ENCODE measurements at places on chromosomes 12 and 14.

DNA sequence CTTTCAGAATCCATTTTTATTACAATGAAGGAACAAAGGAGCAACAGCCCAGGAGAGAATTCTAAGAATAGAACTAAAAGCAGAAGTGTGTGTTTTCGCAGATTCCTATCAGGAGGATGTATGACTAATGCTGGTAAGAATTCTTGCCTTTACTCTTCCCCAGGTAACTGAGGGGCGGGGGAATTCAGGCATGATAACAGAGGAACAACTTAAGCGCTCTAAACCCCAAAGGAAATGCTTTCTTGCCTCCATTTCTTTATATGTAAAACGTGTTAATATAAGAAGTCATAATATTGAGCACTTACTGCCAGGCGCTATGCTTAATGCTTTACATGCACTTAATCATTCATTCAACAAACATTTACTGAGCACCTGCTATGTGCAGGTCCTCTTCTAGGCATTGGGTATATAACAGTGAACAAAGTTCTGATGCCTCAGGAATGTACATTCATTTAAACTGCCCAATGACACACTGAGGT, 4.5 kb downstream of the HCAR1 start:
- peak; percentile 75 for DNase-seq

GRCh38 chr12:13100882-13101769, 2.3 kb downstream of the GSG1 start:
- peak; percentile 97 for DNase-seq

GRCh38 chr12:58633479-58633878, 286.8 kb downstream of the LRIG3 start:
- DNase-seq, result no peak

- DNase-seq, result no peak
These were observed 72.2 kb downstream of the SETD3 start for GRCh38 chr14:99408286-99408970.

DNA sequence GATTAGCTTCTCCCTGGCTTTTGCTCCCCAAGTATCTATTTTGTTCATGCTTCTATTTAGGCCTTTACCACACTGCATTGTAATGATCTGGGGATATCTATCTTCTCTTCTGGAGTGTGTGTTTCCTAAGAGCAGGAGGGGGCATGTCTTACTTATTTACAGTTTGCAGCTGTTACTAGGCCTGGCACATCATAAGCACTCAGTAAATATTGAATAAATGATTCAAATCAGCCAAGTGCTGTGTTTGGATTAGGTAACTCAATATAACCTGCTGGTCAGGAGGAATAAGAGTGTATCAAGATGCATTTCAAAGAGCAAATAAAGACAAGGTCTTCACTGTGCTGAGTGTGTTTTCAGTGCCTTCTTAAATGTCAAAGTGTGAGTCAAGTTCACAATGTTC, 186.1 kb downstream of the FOXG1 start:
- no peak for DNase-seq

- DNase-seq, result peak; percentile 5
These were observed 768 bp downstream of the METTL25 start for GRCh38 chr12:82359115-82359478.

GRCh38 chr14:85415015-85415712, 114.8 kb upstream of the FLRT2 start:
- peak; percentile 89 for DNase-seq

GRCh38 chr12:104455578-104456416, 951 bp upstream of the CHST11 start:
- no peak for DNase-seq

- no peak for DNase-seq
These were observed 235.8 kb downstream of the KSR2 start for GRCh38 chr12:117732761-117733548.

- no peak for DNase-seq
These were observed 113.2 kb upstream of the MED13L start for GRCh38 chr12:116390401-116391335.

DNA sequence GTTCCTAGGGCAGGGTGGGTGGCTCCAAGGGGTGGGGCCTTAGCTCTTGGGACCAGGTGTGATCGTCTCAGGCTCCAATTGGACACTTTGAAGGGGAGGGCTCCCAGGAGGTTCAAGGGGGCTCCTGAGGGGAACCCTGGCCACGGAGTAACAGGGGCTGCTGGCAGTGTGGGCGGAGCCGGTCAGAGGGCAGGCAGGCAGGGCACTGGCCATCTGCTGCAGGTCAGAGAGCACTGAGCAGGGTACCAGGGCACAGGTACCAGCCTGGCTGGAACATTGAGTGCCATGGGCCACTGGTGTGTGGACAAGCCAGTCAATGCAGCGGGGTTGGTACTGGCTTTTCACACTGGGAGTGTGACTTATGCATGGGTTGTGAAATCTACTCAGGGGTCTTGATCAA, 32.2 kb downstream of the SYNE3 start:
- DNase-seq, result no peak

DNA sequence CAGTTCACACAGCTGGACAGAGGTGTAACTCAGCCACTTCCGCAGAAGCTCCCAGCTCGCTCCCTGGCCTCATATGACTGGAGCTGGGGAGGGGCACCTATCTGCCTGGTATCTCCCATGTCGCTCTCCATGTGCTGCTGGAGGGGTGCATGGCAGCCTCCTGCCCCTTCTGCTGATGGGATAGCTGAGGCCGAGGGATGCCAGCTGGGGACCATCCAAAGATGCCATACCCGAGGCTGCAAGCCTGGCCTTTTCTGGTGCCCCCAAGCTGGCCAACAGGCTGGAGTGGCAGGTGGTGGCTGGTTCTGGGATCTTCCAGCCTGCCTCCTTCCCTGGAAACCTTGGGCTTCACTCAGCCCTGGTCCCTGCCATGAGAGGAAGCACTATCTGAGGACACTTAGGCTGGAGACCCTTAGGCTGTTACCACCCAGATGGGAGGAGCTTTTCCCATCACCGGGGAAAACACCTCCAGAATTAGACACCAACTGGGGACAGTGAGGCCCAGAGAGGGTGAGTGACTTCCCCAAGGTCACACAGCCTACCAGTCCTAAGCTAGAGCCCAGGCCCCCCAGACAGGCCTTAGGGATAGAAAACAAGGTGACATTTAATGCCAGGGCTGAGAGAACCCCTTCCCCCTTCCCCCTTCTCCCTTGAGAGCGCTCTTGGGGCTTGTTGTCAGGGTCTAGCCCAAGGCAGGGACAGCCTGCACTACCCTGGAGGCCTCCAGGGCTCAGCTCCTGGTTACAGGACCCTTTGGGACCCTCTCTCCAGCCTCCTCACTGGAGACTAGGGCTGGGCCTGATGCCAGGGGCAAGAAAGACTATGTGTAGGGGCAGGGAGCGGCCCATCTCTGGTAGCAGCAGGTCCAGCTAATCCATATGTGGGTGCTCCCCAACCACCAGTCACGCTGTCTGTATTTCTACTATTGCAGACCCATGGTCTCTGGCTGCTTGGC, 7.1 kb downstream of the DTX1 start:
- DNase-seq, result no peak

DNA sequence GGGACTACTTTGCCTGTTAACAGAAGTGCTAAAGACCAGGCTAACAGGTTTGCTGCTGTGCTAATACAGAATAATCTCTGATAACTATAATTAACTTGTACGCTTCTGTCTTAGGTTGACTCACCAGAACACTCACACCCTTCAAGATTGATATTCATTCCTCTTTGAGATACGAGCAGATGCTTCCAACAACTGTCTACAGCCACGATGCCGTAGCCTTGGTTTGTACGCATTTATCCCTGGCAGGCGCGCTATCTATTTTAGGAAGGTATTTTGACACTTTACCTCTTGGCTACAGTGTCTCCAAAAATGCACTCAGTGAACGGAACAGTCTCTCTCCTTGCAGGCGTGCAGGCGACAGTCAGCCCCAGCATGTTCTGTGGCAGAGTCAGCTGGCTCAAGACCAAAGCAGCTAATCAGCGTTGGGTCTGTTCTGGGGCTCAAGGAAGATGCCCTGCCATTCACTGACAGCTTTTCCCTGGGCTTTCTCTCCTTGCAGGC, 146.4 kb upstream of the PRICKLE1 start:
- DNase-seq, result no peak

GRCh38 chr12:91142221-91142631, 30.9 kb upstream of the LUM start:
- DNase-seq, result no peak

- DNase-seq, result no peak
These were observed 21.7 kb downstream of the GNS start for GRCh38 chr12:64737539-64737938.

- no peak for DNase-seq
These were observed 142.6 kb downstream of the PPM1H start for GRCh38 chr12:62792236-62792870.

GRCh38 chr12:37548266-37548805, 768.2 kb upstream of the ALG10B start:
- DNase-seq, result no peak

DNA sequence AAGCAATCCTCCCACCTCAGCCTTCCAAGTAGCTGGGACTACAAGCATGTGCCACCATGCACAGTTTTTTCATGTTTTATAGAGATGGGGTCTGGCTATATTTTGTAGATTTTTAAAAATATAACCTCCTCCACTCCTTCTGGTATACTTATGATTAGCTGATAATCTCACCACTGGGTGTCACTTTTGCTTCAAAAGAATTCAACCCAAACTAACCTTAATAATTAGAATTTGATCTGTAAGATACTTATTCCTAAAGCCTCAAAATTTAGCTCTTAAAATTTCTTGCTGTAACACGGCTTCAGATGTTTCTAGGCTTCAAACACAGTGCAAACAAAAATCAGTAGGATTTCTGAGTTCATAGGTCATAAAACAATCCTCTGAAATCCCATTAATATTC, 130.3 kb downstream of the CEP83 start:
- no peak for DNase-seq

DNA sequence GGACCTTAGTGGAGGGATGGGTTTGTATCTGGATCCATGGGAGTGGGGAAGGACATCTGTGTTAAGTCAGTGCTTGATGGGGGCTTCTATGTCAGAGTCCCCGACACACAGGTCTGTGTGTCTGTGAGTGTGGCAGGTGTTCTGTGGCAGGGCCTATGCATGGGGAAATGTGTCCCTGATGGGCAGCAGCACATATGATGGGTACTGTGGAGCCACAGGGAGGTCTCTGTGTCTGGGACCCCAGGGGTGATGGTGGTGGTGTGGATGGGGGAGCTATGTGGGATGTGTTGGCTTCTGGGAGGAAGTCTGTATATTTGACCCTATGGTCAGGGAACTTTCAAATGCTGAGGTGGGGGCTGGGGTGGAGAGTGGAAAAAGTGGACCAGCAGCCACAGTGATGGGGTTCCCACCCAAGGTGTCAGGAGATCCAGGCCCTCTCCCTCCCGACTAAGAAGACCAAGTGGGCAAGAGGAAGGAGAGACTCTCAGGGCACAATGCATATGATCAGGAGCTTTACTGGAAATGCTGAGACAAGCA, 16.5 kb downstream of the KRT7 start:
- DNase-seq, result no peak

DNA sequence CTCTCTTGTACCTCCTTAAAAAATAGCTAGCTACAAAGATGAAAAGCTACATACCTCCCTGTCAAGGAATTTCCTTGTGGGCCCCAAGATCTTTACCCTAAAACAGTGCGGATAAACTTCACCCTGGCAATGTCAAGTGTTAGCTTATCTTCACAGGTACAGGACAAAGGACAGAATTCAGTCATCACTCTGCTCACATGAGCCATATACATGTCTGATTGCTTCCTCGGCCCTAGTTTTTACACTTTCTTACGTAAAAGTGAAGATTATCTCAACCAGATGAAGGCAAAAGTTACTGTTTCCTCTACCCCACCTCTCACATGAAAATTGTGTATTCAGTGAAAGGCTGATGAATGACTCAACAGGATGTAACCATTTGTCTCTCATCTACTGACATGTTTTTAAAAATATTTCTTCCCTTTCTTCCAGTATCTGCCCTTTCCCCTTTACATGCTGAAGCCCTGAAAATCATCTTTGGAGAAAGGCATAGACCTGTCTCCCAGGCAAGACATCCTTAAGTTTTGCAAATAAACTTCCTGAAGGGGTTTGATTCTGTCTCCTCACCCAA, 890.1 kb downstream of the GALC start:
- DNase-seq, result no peak

DNA sequence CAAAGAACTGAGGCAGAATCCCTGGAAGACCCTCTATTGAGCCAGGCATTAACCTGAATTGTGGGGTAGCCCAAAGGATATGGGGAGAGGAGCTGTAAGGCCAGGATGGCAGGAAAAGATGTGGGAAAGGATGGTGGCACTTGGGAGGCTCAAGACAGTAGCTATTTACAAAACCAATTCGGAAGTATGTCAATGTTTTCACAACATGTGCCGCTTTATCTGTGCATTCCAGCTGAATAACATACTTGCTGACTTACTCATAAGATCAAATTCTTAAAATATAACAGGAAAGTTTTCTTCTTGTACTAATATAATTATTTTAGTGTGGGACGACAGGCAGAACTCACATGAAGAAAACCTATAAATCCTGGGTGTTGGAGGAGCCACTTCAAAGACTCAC, 10.6 kb downstream of the BBS10 start:
- no peak for DNase-seq

GRCh38 chr14:87094913-87095312, 898.1 kb downstream of the GALC start:
- DNase-seq, result no peak

GRCh38 chr12:33676866-33677265, 237.2 kb upstream of the SYT10 start:
- DNase-seq, result peak; percentile 24

DNA sequence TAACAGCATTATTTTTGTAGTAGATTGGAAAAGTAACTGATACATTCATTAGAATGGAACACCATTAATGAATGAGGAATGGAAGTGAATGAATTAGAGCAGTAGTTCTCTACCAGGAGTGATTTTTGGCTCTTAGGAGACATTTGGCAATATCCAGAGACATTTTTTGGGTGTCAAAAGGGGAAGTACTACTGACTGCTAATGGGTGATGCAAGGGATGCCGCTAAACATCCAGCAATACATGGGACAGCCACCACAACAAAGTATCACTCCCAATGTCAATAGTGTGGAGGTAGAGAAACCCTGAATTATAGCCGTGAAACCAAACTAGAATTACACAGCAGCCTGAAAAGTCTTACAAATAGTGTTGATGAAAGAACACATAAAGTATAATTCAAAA, 1.5 kb downstream of the CHURC1 start:
- DNase-seq, result no peak

- no peak for DNase-seq
These were observed 84.4 kb downstream of the TMEM132D start for GRCh38 chr12:129819391-129819790.

DNA sequence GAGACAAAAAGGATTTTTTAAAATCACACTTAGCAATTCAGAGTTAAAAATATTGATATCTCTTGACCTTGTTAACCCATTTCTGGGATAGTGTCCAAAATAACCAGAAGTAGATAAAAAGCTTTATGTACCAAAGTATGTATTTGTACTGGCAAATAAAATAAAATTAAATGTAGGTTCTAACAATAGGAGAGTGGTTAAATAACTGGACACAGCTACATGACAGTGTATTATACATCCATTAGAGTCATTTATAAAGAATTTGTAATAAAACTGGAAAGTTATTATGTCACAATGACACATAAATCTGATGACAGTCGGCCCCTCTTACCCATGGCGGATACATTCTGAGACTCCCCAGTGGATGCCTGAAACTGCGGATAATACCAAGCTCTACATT, 34.0 kb downstream of the BMAL2 start:
- no peak for DNase-seq

GRCh38 chr14:73426877-73427276, 31.5 kb downstream of the NUMB start:
- no peak for DNase-seq
